ENCODE measurements at places on chromosomes 6 and 20.
A peak's percentile ranks its signal among the peaks of the same experiment; 100 is the strongest.

- no peak for DNase-seq
Observed at GRCh38 chr6:30841644-30842504, 42.4 kb upstream of the DDR1 start.

GRCh38 chr20:52899041-52899608 lies 73.0 kb upstream of the TSHZ2 start:
- no peak for DNase-seq

DNA sequence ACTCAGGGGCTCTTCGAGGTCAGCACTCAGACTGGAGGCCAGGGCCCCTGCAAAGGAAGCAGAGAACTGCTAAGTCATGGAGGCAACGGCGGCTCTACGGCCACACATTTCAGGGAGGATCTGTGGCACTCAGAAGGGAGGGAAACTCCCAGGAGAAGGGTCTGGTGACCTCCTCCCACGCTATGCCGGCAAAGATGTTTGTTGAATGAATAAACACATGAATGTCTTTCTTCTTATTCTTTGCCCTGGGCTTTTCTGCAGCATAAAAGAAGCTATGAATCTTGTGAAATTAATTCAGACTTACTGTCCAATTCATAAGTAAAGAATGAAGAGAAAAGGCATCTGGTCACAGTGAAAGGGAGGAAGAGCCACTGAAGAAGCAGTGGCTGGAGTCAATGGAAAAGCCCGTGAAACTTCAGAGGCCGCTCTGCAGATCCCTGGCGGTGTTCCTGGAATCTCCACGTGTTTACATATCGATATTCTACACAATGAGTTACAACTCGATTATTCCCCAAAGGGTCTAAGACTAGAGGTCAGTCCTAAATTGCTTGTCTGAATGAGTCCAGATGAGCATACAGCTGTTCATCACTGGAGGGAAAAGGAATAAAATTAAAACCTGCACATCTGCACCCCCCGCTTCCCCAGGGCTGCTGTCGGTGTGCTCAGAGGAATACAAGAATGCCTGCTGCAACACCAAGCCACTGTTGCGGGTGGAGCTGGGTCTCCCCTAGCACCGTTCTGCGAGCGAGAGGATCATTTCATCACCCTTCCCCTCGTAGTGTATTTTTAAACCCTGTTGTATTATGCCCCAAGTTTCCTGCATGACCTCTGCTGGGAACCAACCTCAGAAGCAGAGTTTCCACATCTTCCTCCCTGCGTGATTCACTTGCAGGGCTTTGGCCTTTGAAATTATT lies 25.6 kb downstream of the INSM1 start:
- peak; percentile 17 for DNase-seq

- DNase-seq: no peak
Observed at GRCh38 chr6:106670236-106670635, 40.9 kb downstream of the QRSL1 start.

DNA sequence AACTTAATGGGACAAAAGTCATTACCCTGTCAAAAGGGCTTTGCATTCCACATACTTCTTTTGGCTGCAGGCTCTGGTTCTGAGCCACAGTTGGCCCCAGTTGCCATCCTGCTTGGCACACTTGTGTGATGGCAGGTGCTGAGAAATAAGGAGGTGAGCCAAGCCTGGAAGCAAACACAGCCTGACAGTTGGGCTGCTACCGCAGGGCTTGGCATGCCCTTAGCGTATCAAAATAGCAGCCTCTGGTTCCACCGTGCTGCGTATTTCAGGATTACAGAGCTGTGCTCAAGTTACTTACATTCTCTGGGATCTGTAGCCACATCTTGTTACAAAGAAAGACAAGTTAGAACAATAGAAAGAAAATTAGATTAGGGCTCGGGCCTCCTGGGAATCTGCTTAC lies 11.1 kb downstream of the MTHFD1L start:
- DNase-seq: no peak

- no peak for DNase-seq
Observed at GRCh38 chr6:122825163-122825562, 36.1 kb downstream of the SMPDL3A start.

GRCh38 chr6:165722022-165722421 lies 59.0 kb upstream of the PDE10A start:
- DNase-seq: no peak

DNA sequence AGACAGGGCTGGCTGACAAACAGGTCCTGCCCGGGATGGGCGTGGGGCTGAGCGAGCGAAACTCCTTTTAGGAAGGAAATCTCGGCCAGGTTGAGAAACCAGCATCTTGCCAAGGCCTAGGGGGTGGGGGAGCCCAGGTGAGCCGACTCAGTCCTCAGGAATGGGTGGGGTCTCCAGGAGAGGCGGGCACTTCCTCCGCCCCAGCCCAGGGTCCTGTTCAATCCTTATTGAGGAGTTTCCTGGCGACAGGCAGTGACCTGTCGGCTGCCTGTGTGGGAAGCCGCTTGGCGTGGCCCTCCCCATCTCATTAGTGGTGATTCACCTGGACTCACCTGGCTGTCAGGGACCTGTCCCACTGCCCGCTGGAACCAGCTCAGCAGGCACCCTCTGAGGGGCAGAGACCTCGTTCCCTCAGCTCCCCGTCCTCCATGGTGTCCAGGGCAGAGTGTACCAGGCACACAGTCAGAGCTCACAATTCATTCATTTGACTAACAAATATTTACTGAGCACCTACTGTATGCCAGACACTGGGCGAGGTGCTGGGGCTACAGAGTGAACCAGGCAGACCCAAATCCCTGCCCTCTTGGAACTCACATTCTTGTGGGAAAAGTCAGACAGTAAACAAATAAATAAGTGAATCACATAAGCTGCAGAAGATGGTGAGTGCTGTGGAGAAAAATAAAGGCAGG lies 51.1 kb downstream of the FGD2 start:
- no peak for DNase-seq

GRCh38 chr6:46923476-46923875 lies 1.7 kb upstream of the ADGRF5 start:
- no peak for DNase-seq

- no peak for DNase-seq
Observed at GRCh38 chr20:46731770-46732169, 22.3 kb downstream of the SLC2A10 start.

DNA sequence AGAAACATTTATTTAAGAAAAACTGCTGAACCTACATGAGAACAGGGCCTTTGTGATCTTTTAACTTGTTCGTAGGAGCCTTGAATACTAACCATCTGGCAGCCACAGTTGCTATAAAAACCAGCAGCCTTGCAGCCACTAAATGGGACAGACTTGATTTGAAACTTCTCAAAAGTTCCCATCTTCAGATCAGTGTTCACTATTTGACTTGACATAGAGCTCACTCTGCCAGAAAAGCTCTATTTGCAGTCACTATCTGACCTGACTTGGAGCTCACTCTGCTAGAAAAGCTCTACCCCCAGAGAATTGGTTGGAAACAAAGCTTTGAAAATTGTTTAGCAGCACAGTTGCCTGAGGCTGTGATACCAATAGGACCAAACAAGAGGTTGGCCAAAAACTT lies 119.3 kb upstream of the F13A1 start:
- no peak for DNase-seq

DNA sequence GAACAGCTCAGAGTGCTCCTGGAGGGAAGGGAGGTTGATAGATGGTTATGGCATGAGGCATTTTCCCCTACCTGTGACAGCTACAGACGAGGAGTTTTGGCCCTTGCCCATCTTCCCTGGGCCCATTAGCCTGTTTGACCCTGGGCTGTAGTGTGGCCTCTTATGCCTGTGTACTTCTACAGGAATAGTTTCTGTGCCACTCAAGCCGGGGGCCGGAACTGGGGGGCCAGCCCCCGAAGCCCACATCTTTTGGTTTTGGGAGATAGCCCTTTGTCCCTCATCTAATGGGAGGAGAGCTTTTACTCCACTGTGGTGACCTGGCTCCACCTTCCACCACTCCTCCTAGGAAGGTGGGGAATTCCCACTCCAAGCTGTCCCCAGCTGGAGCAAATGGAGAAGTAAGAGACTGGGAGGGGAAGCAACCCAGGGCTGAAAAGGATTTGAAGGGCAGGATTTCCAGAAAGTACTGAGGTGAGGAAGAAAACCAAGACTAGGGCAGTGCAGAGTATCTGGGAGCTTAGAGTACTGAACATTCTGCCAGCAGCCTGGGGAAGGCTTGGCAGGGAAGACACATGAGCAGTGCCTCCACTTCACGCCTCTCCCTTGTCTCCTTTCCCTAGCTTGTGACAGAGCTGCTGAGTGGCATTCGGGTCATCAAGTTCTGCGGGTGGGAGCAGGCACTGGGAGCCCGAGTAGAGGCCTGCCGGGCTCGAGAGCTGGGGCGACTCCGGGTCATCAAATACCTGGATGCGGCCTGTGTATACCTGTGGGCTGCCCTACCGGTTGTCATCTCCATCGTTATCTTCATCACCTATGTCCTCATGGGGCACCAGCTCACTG lies 6.9 kb downstream of the ABCC10 start:
- no peak for DNase-seq

DNA sequence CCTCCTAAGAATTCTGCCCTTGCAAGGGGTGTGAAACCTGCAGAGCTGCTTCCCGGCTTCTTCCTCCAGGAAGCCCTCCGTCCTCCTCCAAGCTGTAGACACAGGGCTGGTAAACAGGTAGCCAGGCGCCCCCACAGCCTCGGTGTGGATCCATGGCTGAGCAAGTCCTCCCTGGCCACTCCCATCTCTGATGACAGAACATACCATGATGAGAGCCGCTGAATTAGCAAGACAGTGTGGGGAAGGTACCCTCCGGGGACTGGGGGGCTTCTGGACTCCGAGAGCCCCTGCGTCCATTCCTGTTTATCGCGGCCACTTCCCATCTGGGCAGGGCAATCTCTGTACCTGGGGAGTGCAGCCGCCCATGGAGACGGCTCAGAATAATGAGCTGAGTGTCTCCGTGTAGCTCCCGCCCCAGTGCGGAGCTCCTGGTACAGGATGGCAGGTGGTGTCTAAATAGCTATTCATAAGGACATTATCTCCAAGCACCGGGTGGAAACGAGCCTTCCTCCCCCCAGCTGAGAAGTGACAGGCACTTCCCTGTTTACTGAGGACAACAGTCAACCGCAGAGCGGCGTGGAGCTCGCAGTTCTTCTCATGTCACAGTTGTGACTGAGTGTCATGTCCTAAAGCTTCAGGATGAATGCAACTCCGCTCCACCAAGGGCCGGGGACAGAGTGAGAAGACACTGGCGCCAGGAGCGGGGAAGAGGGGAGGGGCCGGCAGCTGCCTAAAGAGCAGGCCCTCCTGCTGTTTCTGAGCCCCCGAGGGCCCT lies 22.7 kb upstream of the NTSR1 start:
- peak; percentile 90 for DNase-seq

DNA sequence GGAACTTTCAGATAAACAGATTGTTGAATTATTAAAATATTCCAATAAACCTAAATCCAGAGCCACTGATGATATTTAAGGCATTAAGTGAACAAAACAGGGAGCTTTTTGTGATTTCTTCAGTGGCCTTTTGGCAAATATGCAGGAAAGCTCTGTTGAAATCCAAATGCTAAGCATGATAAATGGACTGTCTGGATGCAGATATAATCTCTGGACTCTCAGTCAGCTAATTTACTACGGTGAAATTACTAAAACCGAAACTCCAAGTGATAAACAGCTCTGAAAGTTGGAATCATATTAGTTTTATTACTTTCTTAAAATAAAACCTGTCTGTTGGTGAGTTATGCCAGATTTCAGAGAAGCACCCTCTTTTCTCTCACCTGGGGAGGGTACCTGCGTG lies 120.3 kb downstream of the IMPG1 start:
- no peak for DNase-seq

DNA sequence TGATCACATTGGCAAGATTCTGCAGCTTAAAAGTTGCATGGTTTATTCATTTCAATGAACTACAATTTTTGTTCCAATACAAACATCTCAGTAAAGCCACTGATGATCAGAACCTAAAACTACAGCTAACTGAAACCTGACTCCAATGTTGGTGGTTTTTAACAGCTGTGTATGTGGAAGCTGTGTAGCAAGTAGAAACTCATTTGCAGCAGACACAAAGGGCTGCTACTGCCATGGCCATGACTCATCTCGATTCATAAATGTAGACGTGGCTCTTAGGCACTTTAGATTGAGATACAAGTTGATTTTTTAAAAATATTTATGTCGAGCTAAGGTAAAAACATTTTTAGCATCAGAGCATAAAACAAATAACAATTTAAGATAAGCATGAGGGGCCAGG lies 19.5 kb upstream of the MAP3K4 start:
- DNase-seq: no peak

DNA sequence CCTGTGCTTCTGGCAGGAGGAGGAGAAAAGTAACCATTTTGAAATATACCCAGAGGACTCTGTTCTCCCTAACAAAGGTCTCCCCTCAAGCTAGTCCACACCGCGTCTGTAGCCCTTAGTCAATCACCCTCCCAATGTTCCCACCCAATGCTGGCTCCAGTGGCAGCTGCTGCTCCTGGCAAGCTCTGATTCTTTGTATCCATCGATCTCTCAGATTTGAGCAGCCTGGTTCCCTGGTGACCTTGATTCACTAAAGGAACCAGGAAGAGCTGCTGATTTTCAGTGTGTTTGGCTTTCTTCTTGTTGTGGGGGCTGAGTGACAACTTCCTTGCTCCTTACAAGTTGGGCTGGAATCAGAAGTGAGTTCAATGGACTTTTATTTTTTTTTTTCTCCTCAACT lies 68.5 kb downstream of the FOXC1 start:
- DNase-seq: no peak

DNA sequence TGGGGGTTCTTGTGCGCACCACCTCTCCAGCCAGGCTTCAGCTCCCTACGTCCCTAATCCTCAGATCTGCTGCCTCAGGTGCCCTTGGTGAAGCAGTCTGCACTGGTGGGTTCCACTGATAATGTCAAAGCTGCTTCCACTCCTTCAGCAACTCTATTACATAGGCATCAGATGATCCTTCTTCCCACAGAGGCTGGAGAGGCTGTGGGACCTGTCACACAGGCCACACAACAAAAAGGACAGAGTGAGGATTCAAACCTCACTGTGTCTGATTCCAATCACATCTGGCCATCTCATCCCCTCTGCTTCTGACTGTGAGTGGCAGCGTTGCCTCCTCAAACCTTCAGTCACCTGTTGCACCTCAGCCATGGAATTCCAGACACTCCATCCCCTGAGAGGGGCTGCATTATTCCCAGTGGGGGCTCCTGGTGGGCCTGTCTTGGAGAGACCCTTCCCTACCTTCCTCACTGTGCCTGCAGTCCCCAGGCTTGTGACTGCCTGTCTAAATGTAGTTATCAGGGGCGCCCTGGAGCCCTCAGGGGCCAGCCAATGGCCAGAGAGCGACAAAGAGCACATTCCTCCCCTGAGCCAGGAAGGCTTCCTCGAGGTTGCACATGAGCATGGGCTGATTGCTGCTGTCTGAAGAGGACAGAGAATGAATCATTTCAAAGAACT lies 211.4 kb upstream of the ECI2 start:
- no peak for DNase-seq

GRCh38 chr20:39421571-39422105 lies 459.5 kb downstream of the DHX35 start:
- DNase-seq: no peak
